ENCODE measurements at places on chromosomes 7 and 10.
A peak's percentile ranks its signal among the peaks of the same experiment; 100 is the strongest.

- peak; percentile 72 for DNase-seq
Observed at GRCh38 chr7:84196084-84196503, 1.5 kb upstream of the SEMA3A start.

DNA sequence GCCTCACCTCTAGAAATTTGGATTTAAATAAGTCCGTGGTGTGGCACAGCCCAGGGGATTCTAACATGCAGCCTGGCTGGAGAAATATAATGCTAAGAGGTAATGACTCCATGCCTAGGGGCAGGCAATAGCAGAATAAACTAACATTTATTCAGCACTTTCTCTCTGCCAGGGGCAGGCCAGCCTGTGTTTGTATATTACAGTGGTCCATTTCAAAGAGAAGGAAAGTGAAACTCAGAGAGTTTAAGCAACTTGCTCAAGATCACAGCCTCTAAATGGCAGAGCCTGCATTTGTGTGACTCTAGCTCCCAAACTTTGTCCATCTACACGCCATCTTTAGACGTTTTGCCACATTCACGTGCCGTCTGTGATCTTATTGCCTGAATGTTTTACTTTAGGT lies 6.7 kb upstream of the LRRC18 start:
- no peak for DNase-seq

GRCh38 chr10:63586043-63586442 lies 64.8 kb downstream of the REEP3 start:
- DNase-seq = no peak

GRCh38 chr10:55820071-55820470 lies 541.0 kb downstream of the ZWINT start:
- DNase-seq = no peak

DNA sequence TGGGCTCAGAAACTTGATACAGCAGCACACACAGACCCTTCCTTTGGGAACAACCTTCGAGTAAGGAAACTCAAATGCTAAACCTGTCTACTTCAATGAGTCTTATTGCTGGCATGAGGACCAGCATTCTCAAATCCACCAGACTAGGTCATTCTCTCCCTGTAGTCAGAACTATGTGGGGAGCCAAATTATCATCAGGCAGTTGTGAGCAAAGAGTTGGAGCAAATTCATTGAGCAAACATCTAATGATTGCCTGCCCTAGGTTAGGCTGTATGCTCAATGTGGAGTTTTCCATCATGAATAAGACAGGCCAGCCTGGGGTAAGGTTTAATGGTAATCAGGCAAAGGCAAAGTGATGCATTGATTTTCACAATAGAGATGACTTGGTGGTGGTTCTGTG lies 3.6 kb downstream of the EPDR1 start:
- DNase-seq = no peak

DNA sequence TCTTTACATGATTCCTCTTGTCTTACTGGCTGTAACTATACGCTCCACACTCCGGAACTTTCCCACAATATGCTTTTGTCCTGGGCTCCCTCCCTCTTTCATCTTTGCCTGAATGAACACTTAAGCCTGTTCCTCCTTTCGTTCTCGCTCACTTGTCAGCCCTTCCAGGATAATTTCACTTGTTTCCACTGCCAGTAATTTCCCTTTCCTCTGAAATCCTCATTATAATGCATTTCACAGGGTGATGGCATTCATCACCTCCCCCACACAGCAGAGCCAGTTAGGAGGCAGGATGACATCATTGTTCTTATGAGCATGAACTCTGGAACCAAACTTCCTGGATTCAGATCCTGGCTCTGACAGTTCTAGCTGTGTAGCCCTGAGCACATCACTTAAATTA lies 372.6 kb downstream of the GPR158 start:
- no peak for DNase-seq

DNA sequence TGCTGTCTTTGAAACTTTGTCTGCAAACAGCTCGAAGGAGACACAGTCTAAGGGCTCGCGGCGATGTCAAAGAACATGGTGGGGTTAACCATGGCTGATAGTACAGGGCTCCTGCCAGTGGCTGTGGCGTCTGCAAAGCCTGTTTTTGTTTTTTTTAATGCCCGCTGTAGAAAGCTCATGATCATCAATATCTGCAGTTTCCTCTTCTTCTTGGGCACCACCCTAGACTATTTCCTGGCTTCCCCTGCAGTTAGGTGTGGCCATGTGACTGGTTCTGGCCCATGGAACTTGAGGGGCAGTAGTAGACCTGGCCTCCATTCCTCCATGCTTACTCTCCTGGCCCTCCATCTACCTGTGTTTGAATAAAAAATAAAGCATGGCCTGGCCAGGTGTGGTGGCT lies 21.8 kb upstream of the SAMD8 start:
- no peak for DNase-seq

GRCh38 chr10:81889181-81889769 lies 14.3 kb downstream of the NRG3 start:
- DNase-seq = no peak

DNA sequence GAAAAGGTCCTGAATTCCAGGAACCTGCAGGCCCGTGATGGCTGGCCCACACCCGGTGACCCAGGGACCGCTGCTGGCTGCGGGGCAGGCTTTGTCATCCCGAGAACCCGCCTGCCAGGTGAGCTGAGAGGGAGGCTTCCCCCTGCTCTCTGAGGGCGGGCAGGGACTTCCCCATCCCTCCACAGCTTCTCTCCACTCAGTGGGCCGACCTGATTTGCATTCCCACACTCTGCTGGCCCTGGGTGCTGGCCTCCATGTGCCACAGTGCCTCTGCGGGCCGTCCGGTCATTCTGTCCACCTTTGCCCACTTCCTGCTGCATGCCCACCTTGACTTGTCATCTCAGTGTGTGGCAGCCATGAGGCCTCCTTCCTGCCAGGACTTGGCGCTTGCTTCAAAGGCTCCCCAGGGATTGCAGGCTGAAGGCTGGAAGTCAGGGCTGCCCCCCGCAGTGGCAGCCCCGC lies 35.3 kb downstream of the PALD1 start:
- no peak for DNase-seq

GRCh38 chr10:43273543-43273942 lies 6.7 kb upstream of the RASGEF1A start:
- no peak for DNase-seq

GRCh38 chr7:77352665-77353406 lies 63.3 kb downstream of the GSAP start:
- DNase-seq = no peak

GRCh38 chr10:102676534-102677315 lies 32.4 kb downstream of the TRIM8 start:
- no peak for DNase-seq

GRCh38 chr10:114767101-114767985 lies 54.2 kb upstream of the FHIP2A start:
- DNase-seq = peak; percentile 33

- DNase-seq = no peak
Observed at GRCh38 chr10:55476129-55476528, 675.1 kb upstream of the PCDH15 start.

DNA sequence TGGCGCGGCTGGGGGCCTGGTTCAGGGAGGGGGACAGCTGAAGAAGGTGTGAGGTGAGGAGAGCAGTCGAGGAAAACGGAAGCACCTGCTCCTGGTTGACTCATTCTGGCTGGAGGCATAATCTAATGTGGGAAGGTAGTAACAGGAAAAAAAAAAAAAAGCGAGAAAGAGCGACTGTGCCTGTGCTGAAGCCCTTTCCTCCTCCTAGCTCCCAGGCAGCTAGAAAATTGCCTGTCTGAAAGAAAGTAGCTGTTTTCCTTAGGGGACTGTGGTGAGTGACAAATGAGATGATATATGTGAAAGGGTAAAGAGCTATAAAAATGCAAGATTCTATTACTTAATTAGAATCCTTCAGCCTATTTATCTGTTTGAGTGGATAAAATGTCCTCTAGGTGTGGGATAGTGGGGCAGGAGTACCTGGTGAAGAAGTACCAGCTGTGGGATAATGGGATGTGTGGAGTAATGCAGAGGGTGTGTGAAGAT lies 4.9 kb upstream of the MEST start:
- no peak for DNase-seq

GRCh38 chr10:11023009-11023953 lies 5.6 kb downstream of the CELF2 start:
- DNase-seq = no peak

DNA sequence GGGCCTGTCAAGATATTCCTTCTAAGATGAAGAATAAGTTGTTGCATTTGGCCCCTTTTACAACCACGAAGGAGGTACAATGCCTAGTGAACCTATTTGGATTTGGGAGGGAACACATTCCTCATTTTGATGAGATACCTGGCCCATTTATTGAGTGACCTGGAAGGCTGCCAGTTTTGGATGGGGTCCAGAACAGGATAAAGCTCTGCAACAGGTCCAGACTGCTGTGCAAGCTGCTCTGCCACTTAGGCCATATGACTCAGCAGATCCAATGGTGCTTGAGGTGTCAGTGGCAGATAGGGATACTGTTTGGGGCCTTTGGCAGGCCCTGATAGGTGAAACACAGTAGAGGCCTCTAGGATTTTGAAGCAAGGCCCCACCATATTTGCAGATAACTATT lies 704.6 kb downstream of the CCSER2 start:
- no peak for DNase-seq

GRCh38 chr10:30999070-30999712 lies 32.5 kb downstream of the ZNF438 start:
- DNase-seq = peak; percentile 59

DNA sequence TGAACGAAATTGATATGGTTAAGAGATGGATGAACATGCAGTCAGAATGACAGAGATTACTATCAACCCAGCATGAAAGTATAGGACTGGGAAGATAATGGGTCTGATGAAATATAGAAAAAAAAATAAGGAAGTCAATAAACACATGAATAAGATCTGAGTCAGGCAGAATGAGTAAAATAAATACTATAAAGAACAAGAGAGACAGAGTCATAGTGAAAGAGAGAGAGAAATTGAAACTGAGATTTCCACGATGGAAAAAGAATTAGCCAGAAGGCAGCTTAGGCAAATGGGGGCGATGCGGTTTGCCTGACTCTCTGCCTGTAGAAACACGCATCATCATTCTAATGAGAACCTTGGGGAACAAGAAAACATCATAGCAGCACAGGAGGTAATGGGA lies 26.6 kb downstream of the SEMA3D start:
- DNase-seq = no peak

GRCh38 chr10:72245949-72246525 lies 27.7 kb upstream of the DDIT4 start:
- no peak for DNase-seq

DNA sequence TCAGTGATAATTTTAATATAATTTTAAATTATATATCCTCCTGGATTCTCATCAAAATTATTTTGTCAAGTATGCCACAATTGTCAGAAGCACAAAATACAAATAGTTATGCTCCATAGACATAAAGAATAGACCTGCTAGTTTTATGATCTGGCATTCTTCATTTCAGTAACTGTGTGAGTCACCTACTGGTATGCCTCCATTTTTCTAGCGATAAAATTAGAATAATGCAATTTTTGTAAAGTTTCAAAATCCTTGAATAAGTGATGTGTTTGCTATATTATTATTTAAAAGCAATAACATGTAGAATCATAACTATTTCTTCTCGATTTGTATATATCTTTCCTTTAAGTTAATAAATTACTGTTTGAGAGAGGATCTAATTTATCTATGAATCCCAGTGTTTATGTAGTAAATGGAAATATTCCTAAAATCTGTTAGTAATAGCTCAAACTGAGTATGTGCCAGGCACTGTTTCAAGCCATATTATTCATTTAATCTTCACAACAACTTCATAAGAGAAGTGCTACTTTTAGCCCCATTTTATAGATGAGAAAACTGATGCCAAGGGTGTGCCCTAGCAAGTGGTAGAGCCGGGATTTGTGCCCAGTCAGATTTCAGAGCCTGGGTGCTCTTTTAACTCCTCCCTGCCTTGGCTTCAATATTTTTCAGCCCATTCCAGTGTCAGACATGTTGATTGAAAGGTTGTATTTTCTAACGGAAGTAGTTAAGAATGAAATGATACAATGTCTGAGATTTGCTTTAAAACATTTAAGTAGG lies 38.4 kb downstream of the NET1 start:
- DNase-seq = no peak

GRCh38 chr7:156021471-156021870 lies 209.2 kb upstream of the SHH start:
- DNase-seq = no peak

DNA sequence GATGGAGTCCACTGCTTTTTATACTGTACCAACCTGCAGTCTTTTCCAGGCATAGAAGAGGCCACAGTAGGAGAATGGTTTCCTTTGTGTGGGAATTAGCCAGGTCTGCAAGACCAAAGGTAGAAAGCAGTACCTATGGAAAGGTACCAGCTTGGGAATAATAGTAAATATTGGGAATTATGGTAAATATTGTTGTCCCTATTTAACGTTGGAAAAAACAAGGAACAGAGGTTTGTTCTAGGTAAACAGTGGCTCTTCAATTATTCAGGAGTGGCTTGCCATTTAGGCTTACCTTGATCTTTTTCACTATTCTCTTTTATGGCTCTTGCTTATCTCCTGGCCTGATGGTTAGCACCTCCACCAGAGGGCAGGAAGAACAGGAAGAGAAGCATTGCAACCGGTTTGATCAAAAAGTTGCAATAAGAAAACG lies 43.9 kb upstream of the GSAP start:
- no peak for DNase-seq

DNA sequence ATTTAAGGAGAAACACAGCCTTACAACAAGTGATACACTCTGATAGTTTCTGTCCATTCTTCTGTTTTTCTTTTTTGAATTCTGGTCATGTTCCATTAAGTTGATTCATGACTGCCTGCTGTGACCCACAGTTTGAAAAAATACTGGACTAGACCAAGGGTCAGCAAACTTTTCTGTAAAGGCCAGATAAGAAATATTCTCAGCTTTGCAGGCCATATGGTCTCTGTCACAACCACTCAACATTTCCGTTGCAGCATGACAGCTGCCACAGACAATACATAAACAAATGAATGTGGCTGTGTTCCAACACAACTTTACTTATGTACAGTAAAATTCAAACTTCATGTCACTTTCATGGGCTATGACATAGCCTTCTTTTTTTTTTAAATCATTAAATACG lies 156.7 kb downstream of the PLXNA4 start:
- peak; percentile 17 for DNase-seq

DNA sequence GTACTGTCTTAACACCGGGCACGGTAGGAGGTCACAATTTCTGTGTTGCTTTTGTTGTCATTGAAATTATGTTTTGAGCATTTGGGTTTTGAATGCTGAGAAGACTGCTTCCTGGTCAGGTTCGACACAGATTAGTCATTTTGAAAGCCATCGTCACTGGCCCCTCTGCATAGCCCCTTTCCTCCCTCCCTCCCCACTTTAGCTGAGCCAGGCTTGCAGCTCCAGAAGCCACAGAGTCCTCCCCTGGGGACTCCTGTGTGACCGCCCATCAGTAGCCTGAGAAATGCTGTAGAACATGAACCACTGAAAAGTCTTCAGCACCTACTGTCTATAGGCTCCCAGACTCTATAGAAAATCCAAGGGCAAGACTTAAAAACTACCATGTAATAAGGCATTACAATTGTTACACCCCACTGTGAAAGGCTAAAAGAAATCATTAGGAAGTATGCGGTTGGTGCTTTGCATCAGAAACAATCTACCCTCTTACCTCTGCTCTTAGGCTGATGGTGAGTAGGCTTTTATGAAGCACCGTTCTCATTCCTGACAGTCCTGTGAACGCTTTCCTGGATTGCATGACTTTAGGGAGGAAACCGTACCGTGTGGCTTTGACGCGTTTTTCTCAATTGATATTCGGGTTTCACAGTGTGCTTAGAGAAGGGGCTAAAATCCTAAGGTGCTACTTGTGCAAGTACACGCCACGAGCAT lies 24.8 kb downstream of the JCAD start:
- no peak for DNase-seq
